ENCODE measurements at places on chromosomes 4 and X. TPM values are rescaled to one million over a fixed set of nuclear protein-coding genes. Genes with fewer than 3 reads are reported as not detected.

GRCh38 chrX:38232079-38232686 lies 11.5 kb upstream of the SRPX start:
- no peak for DNase-seq

- DNase-seq = no peak
Observed at GRCh38 chr4:19151684-19152083, 1100.0 kb upstream of the SLIT2 start.

DNA sequence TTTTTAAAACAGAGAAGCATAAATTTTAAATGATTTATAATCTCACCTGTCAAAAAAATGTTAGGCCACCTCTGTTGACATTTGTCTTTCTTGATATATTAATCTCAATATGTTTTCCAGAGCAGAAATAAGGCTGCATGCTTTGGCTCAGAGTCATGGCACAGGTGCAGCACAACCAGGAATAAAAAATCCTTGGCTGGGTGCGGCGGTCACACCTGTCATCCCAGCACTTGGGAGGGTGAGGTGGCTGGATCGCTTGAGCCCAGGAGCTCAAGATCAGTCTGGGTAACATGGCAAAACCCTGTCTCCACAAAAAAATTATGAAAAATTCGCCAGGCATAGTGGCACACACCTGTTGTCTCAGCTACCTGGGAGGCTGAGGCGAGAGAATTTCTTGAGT lies 18.1 kb downstream of the CPLX1 start:
- DNase-seq = no peak

SLBP gene
- 132 TPM for total RNA-seq

ZNF182 gene
- 9.0 TPM for total RNA-seq

SPANXB1 gene
- total RNA-seq = not detected

Measured in activated CD8-positive, alpha-beta T cell treated with anti-CD3 and anti-CD28 coated beads, Interleukin-2, amount 10 ng/mL, durations not matched to agents 7 days and 5 days (primary cell).